Stimulated activated CD8-positive, alpha-beta memory T cell treated with anti-CD3 and anti-CD28 coated beads, Interleukin-4, amount 100 ng/mL, for 48 hours (primary cell): ENCODE measurements at places on chromosomes 3 and 15.

DNA sequence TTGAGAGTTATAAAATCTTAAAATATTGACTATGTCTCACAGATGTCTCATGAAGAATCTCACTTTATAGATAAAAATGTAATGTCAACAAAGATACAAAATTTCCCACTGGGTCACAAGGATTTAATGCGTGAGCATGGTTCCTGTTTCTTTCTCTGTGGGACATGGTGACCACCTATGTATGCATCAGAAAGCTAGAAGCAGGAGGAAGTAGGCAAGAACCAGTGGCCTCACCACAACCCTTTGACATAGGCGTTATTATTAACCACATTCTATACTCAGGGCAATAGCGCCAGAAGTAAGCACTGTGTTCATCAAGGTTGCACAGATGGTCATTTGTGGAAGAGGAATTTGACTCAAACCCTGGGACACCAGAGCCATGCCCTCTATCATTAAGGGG lies 11.7 kb upstream of the ADAMTS17 start:
- DNase-seq = no peak

- DNase-seq = no peak
Measured at GRCh38 chr3:118543832-118544231, 490.8 kb downstream of the IGSF11 start.

GRCh38 chr15:67652586-67652985 lies 110.1 kb downstream of the MAP2K5 start:
- no peak for DNase-seq

- DNase-seq = no peak
Measured at GRCh38 chr3:138457863-138458735, 23.7 kb downstream of the ESYT3 start.
